Iris pigment epithelial cell (primary cell): ENCODE measurements at places on chromosomes 6 and 20.

DNA sequence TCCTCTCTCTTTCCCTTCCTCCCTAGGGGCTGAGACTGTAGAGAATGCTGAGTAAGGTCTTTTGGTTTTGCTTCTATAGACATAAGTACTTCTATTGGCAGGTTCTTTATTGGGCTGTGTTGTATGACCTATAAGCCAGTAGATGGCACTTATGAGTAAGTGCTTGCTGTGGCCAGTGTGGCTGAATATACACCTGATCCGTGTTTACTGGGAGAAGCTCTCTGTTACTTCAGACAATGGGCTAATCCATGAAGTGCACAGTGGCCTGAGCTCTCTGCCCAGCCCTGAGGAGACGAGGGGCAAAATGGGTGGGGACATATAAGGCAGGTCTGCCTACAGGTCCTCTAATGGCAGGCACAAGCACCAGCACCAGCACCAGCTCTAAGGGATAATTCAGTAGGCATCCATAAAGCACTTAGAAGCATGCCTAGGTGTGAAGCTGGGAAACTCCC lies 610.3 kb downstream of the RNF144B start:
- peak; percentile 69 for DNase-seq

DNA sequence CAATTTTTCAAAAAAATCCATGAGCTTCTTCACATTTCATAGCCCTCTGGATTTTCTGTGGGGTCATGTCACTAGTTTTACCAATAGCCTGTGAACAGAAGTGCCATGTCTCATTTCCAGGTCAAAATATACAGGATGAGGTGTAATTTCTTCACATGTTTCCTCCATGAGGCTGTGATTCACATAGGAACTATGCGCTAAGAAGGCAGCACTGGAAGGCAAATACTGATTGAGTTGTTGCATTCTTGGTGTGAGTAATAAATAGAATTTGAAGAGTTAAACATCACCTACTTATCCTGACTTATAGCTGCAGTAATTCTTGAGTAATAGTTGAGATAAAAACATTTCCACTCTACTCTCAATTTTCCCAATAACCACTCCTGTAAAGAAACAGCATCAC lies 442.3 kb downstream of the HAO1 start:
- peak; percentile 96 for DNase-seq

DNA sequence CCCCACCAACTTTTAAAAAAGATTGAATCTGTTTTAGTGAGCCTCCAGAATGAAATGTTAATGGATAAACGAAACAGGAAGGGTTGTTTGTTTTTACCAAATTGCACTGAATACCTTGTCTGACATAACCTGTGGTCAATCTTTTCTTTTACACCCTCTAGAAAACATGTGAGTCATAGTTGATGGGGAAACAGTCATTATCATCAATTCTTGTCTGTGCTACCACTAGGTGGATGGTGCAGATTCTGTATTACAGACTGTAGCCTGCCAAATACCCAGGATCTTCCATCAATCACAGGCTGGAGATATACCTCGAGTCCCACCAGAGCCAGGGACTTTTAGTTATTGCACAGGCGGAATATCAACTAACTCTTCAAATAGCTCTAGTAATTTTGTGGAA lies 29.5 kb upstream of the PKIB start:
- peak; percentile 9 for DNase-seq

DNA sequence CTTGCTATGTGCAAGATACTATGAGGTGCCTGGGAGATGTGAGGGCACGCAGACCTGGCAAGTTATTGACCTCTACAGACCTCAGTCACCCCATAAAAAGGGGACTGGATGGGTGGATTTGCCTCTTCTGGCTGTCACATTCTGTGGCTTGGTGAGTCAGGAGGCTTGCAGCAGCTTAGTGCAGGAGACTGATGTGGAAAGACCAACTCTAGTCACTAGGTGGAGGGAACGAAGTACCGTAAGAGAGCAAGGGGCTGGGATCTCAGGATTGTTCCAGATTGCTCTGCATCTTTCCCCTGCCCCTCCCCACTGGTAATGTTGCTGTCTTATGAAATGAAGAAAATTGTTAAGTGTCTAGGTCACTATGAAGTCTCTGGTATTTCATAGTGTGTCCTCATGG lies 3.3 kb downstream of the MAPRE1 start:
- peak; percentile 90 for DNase-seq

GRCh38 chr6:145836170-145836569 lies 21.6 kb upstream of the FBXO30 start:
- peak; percentile 87 for DNase-seq
